ENCODE measurements at places on chromosomes 3 and 15. TPM values are rescaled to one million over a fixed set of nuclear protein-coding genes. Genes with fewer than 3 reads are reported as not detected.

SLC22A14 gene
- not detected for total RNA-seq

CXCR6 gene
- total RNA-seq = 0.74 TPM

TRA2B gene
- 117 TPM for total RNA-seq

ADAMTS7 gene
- 12.1 TPM for total RNA-seq

LDHAL6B gene
- total RNA-seq = not detected

GMNC gene
- total RNA-seq = 2.9 TPM

RTP4 gene
- 2.4 TPM for total RNA-seq

TMOD2 gene
- 15.2 TPM for total RNA-seq

FAM43A gene
- 6.3 TPM for total RNA-seq

RBM15B gene
- total RNA-seq = 38.7 TPM

CPNE9 gene
- total RNA-seq = not detected

GPR156 gene
- 1.2 TPM for total RNA-seq

SNX33 gene
- total RNA-seq = 33.4 TPM

JAGN1 gene
- 28.4 TPM for total RNA-seq

SLC12A1 gene
- not detected for total RNA-seq

CPA3 gene
- not detected for total RNA-seq

Data from ovary (tissue), 10 donors.